ENCODE measurements at places on chromosomes 7 and 10.

DNA sequence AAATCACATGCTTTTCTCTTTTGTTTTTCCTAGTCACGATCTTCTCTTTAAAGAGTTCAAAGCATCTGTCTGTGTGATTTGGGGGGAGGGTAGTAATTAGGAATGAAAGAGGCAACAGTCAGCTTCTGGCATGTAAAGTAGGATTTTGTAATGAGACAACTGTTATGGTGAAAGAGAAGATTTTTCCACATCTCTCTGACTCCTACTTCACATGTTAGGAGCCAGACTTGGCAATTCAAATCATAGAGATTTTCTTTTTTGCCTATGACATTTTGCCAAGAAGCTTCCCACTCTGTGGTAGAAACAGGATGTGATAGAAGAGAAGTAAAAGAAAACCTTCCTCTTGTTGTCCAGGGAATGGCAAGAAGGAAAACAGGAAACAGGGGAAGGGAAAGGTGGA, 38.3 kb upstream of the KLHL7 start:
- DNase-seq: no peak

- peak; percentile 40 for DNase-seq
These were observed at the start of gene DNAH11 for GRCh38 chr7:21542891-21543527. Gene DNAH11 (plus strand): TSS chr7:21543039. CDS start chr7:21543246, 207 bp downstream.

- DNase-seq: no peak
These were observed 191.3 kb downstream of the MYOF start for GRCh38 chr10:93290661-93291354.

GRCh38 chr7:11689096-11689495, 142.9 kb downstream of the THSD7A start:
- no peak for DNase-seq

- DNase-seq: no peak
These were observed 77.8 kb downstream of the TCERG1L start for GRCh38 chr10:131233611-131234258.

DNA sequence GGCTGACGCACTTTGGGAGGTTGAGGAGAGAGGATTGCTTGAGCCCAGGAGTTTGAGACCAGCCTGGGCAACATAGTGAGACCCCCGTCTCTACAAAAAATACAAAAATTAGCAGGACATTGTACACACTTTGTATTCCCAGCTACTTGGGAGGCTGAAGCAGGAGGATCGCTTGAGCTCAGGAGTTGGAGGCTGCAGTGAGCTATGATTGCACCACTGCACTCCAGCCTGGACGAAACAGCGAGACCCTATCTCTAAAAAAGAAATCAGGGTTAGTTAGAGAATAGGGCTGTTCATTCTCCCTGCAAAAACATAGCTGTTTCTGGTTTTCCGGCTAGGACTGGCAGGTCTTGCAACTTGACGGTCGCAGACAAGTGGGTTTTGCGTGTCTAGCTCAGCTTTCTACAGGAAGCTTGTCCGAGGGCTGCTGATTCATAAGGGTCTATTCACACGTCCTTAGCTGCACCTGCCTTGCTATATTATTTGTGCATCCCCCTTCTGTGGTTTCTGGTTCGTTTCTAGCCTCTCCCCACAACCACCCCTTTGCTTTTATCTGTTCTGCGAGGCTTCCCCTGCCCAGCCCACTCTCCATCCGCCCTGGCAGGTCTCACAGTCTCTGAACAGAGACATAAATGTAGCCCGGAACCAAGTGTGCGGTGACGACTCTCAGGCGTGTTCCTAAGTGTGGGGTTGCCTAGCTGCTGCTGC, 10.7 kb downstream of the AMZ1 start:
- peak; percentile 49 for DNase-seq

- DNase-seq: no peak
These were observed 54.5 kb upstream of the OPALIN start for GRCh38 chr10:96413151-96413787.

All from activated T-cell treated with anti-CD3 and anti-CD28 coated beads for 48 hours (primary cell).